ENCODE measurements at places on chromosomes 4 and X.

DNA sequence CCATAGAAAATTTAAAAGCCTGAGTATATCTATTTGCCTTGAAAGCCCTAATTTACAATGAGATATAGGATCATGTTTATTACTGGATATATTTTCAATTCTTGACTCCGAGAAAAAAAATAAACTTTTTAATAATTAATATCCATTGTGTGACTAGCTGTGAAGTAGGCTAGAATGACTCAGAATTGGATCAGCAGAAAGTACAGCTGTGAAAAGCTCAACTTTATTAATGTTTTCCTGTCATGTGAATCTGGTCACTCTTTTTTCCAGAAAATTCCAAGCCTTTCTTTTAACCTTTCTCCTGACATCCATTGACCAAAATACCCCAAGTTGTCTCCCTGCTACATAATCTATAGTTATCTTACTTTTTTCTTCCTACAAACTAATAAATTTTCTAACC lies 171.8 kb upstream of the PACRGL start:
- no peak for DNase-seq

DNA sequence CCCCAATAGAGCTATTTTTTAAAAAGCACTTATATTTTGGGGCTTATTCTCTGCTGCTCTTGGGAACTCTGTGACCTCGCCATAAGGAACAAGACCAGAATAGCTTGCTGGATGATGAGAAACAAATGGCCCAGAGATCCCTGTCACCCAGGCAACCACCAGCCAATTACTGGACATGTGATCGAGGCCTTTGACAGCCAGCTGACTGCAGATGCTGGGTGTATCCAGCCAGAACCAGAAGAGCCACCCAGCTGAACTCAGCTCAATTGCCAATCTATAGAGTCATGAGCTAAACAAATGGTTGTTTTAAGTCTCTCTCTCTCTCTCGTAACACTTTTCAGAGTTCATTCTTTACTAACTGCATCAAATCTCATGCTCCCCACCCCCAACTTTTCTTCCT lies 24.4 kb upstream of the CITED1 start:
- no peak for DNase-seq

DNA sequence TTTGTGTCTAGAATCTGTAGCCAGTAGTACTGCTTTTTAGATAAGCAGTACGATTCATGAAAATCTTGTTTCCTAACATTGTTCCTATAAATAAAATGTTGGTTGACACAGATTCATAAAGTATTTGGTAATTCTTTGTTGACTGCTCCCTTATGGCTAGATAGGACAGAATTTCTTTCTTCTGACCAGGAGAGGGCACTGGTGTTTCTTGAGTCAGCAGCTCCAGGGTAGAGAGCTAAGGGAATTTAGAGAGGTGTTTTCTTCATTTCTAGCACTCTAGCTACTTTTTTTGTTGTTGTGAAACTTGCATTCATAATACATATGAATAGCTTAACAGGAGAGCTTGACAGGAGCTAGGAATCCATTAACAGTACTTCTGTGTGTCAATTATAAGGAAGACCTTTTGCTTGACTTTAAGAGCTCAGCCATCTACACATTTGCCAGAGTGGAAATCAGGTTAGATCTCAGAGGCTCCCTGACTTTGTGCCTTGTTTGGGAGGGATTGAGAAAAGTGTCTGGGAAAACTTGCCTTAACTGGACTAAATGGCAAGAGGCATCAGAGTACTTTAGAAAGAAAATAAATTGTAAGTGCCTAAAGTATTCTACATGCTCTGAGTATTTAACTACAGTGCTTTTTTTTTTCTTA lies 756.1 kb downstream of the SH3BGRL start:
- no peak for DNase-seq

- no peak for DNase-seq
These were observed 34.6 kb upstream of the CPLX1 start for GRCh38 chr4:860561-860960.

GRCh38 chr4:37839426-37839825 lies 12.9 kb downstream of the PGM2 start:
- no peak for DNase-seq

DNA sequence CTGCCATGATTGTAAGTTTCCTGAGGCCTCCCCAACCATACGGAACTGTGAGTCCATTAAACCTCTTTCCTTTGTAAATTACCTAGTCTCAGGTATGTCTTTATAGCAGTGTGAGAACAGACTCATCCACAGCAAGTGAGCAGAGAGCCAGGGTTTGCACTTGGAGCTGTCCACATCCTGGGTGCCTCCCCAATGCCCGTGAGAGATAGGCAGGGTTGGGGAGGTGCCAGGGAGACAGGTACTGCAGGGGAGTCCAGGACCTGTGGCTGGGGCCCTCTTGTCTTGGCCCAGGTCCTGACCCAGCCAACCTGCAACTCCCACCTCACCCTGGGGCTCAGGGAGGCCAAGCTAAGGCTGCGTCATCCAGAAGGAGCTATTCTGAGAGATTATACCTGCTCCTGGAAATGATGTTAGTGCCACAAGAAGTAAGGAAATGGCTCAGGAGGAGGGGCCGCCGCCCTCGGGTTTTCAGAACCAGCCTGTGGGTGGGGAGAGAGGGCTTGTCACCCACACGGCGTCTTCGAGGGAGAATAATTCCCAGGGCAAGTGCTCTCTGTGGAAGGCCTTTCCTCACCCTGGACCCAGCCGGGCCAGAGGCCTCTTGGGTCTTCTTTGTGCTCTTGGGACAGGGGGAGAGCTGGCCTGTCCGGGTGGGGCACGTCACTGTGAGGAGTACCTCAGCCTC lies 66.5 kb downstream of the ADRA2C start:
- no peak for DNase-seq

DNA sequence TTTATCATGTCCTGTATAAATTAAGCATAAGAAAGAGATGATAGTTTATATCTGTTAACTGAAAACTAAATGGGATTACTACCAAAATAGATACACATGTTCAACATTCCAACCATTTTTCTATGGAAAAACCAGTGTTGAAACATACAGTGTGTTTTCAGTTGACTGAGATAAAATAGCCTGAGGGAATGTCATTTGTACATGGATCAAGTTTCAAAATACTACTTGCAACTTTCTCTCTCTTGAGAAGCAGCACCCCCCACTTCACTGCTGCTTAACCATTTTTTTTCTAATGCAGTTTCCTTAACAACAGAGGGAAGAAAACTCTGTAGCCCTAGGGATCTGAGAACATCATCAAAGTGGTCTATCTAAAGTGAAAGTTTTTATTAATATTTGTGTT lies 70.8 kb downstream of the NPNT start:
- no peak for DNase-seq

DNA sequence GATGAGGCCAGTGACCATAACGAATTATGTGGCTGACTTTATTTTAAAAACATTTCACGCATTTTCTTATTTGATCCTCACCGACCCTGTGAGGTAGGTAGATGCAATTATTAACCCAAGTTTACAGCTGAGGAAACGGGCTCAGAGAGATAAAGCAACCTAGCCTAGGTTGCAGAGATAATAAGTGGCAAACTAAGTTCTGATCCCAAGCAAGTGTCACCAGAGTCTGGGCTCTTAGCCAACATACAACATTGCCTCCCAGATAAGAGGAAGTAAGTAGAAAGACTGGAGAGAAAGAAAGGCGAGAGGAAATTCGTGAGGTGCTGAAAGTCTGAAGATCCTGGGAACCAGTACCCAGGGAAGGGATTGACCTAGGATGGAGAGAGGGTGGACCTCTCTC lies 77.4 kb upstream of the GPR50 start:
- no peak for DNase-seq

DNA sequence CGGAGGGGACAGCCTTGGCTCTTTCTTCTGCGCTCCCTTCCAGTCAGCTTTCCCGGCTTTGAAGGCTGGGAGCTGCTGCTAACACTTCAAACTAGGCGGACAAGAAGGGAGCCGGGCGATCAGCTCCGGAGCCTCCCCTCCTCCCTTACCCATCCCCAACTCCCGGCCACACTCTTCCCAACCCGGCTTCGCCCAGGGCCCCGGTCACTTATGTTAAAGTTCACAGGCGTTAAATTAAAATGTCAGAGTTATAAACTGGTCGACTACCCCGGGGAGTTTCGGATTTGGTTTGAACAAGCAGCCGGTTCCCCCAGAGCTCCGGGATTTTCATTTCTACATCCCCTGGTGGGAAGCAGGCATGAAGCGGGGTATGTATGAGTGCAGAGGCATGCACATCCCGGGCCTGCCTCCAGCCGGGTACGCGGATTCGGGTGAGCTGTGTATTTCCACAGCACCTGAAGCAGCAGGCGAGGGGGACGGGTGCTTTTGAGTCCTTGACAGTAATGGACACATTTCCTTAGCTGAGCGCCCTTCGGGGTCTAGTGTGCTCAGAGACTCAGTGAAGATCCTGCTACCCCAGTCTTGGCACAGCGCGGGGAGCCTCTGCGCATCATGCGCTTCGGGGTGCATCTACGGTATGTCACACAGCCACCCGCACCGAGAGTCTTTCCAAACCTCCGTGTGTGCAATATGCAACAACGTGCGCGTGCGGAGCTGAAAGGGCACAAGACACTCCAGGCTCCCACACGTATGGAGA lies 880 bp downstream of the UNC5C start:
- no peak for DNase-seq

DNA sequence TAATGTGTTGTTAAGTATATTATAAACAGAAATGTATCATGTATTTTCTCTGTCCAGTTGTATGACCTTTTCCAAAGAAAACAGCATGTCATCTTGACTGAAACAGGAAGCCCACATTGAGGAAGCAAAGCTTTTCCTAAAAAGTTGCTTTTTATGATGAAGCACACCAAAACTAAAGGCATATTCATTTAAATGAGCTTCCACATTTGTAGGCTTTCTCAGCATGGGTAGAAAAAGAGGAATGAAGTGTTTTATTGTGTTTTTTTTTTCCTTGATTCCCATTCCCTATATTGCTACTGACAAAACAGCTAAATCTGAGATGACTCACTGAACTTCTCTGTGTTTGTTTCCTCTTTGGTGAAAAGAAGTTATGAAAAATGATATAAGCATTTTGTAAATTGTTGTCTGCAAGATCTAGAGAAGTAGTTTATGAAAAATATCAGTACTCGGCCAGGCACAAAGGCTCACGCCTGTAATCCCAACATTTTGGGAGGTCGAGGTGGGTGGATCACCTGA lies 32.5 kb upstream of the FRAS1 start:
- no peak for DNase-seq

GRCh38 chr4:121950212-121950679 lies 1.6 kb downstream of the TRPC3 start:
- DNase-seq = no peak

DNA sequence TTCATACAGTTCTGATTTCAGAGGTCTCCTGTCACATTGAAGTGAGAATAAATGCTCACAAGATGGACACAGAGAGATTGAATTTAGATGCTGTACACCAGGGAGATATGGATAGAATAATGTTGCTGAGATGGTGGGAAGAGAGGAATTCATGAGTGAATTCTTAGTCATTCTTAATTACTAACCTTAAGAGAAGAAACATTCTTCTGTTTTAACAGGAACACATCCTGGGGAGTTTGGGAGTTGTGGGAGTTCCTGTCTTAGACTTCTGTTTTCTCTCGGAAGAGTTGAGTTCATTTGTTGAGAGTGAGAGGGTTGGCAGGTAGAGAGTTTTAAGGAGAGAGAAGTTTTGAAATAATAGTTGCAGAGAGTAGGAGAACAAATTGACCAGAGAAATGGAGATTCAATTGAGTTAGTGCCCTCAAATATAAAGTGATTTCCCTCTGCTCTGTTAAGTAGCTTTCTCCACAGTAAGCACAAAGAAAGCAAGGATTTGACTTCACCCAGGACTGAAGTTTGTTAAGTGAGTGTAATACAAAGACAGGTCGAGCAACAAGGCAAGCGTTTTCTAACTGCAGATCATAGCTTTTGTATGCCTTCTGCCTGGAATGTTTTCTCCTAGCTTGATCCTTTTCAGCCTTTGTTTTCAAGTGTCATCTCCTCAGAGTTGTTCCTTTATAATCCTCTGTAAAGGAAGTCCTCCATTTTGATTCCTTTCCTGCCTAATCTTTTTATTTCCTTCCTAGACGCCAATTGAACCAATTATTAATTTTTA lies 205.9 kb downstream of the RAPGEF2 start:
- DNase-seq = no peak

GRCh38 chr4:78938474-78938867 lies 767 bp downstream of the PAQR3 start:
- no peak for DNase-seq

DNA sequence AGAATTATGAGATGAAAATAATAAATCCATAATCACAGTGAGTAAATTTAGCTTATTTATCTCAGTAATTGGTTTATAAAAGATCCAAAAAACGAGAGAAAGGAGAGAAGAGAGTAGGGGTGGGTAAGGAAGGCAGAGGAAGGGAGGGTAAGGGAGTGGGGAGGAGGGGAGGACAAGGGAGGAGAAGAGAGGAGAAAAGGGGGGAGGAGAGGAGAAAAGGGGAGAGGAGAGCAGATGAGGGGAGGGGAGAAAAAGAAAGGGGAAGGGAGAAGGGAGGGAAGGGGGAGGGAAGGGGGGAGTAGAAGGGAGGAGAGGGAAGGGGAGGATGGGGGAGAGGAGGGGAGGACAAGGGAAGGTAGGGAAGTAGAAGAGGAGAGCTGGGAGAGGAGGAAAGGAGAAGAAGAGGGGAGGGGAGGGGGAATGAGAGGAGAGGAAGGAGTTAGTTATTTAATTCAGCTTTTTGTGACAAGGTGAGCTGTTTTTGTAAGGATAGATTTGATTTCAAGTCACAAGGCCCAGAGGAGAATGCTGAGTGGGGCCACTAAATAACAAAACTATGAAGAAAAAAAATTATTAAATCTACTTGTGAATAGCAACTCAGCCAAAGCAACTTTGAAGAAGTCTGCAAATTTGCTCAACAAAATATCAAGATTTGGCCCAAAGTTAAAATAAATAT lies 454.3 kb downstream of the ARAP2 start:
- no peak for DNase-seq

DNA sequence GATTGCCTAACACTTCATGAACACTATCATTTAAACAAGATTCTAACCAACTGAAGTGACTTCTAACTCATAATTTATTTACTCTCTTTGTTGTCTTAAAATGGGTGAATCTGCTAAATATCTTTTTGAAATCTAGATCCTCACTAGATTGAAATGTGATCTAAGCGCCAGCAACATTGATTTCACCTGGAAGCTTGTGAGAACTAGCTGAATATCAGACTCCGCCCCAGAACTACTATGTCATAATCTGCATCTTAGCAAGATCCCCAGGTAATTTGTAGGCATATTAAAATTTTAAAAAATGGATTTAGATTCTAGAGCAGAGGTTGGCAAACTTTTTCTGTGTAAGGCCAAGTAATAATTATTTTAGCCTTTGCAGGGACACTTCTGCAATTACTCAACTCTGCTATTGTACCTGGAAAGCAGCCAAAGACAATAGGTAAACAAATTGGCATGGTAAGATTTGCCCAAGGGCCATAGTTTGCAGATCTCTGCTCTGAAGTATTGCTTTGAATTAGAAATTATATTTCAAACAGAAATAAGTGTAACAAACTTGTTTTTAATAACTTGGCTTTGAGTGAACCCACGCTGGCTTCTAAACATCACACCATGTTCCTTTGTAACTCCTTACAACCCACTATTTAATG lies 121.5 kb downstream of the REELD1 start:
- DNase-seq = no peak

DNA sequence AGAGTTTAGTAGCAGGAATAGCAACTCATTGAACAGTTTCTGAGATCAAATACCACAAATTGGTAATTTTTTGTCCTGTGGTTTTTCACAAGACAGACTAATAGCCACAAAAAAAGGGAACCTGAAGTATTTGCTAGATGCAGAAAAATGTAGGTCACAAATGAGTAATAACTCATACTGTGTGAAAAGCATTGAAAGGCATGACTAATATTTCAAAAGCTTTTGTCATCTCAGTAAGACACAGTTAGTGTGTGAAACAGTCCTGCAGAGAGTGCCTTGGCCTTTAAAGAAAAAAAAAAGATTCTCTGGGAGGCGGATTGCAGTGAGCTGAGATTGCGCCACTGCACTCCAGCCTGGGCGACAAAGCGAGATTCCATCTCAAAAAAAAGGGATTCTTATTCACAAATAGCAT lies 31.4 kb upstream of the SLC25A31 start:
- DNase-seq = no peak
